Mucosa of descending colon (tissue), 3 donors: ENCODE measurements at places on chromosomes 5 and 9.

DNA sequence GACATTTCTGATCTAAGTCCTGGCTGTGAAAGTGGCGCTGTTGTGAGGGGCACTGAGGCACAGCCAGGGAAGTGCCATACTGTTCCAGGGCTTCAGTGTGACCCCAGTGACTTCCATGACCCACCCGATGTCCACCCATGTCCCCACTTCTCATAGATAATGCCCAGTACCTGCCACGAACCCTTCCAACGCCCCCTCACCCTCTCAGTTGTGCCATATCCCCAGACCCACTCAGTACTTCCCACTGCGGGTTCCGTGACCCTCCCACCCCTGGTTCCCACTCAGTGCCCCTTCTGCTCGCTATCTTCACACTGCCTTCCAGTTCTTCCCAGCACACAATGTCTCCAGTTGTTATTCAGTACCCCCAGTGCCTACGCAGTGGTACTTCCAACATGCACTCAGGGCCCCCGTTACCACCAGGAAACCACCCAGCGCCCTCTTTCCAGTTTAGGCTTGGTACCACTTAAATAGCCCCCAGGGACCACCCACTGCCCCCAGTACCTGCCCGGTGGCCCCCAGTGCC is 30.7 kb upstream of the PSD2 start:
- DNase-seq = no peak

DNA sequence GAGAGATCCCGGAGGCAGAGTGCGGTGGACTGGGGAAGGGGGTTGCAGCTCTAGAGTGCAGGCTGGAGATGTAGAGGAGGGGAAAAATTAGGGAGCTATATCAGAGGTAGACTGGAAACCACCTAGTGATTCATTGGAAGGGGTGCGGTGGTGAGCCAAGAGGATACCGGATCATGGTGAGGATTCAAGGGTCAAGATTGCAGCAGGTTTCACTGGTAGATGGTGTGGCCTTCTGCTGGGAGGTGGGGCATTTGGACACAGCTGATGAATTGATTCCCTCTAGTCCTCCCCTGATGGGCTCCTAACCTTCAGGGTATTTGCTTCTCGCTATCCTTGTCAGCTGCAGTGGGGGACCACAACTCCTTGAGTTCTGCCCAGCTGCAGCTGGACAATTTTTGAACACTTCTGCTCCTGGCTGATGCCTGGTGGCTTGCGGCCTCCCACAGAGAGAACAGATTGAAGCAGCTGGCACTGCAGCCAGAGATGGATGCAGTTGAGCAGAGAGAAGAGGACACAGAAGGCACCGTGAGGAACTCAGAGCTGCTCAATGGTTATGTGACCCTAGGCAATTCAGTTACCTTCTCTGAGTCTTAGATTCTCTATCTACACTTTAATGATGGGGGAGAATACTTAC is 134.4 kb upstream of the ABCA1 start:
- DNase-seq = no peak

GRCh38 chr5:78806544-78806943 is 158.0 kb upstream of the LHFPL2 start:
- no peak for DNase-seq

- DNase-seq = no peak
These were observed 15.3 kb upstream of the TRPM3 start for GRCh38 chr9:71136696-71137095.

- no peak for DNase-seq
These were observed 32.8 kb upstream of the SEMA4D start for GRCh38 chr9:89530726-89531125.

- no peak for DNase-seq
These were observed 28.1 kb downstream of the TGFBI start for GRCh38 chr5:136056771-136057335.

- DNase-seq = no peak
These were observed 80.6 kb upstream of the IL6ST start for GRCh38 chr5:56075361-56075760.

- DNase-seq = no peak
These were observed 102.8 kb upstream of the CDKN2B start for GRCh38 chr9:22111954-22112247.

- DNase-seq = no peak
These were observed 6.9 kb upstream of the RIC1 start for GRCh38 chr9:5622016-5622415.

DNA sequence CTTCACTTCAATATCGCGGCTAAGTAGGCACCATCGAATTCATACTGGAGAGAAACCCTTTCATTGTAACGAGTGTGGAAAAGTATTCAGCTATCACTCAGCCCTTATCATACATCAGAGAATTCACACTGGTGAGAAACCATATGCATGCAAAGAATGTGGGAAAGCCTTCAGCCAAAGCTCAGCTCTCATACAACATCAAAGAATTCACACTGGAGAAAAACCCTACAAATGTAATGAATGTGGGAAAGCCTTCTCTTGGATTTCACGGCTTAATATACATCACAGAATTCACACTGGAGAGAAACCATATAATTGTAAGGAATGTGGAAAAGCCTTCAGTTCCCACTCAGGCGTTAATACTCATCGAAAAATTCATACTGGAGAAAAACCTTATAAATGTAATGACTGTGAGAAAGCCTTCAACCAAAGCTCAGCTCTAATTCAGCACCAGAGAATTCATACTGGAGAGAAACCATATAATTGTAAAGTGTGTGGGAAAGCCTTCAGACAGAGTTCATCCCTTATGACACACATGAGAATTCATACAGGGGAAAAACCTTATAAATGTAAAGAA is 9.5 kb downstream of the ZNF879 start:
- DNase-seq = no peak

DNA sequence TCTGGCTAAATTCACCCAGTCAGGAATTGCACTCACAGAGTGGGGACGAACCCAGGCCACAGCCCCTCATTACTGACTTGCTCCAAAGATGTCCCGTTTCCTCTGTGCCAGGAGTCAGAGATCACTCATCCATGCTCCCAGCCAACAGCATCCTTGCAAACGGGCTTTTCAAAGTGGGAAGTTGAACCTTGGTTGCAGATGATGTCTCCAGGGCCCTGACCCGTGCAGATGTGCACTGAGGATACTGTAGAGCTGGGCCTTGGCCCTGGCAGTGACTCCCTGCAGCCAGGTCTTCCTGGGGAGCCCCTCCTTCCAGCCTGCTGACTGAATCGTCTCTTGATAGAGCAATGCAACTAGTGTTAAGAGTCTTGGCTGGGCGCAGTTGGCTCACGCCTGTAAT is 22.3 kb downstream of the TCF7 start:
- DNase-seq = peak; percentile 12

- peak; percentile 39 for DNase-seq
These were observed 239.7 kb downstream of the GADD45G start for GRCh38 chr9:89844535-89844934.

- DNase-seq = no peak
These were observed 51.6 kb downstream of the ADAM19 start for GRCh38 chr5:157523976-157524375.

DNA sequence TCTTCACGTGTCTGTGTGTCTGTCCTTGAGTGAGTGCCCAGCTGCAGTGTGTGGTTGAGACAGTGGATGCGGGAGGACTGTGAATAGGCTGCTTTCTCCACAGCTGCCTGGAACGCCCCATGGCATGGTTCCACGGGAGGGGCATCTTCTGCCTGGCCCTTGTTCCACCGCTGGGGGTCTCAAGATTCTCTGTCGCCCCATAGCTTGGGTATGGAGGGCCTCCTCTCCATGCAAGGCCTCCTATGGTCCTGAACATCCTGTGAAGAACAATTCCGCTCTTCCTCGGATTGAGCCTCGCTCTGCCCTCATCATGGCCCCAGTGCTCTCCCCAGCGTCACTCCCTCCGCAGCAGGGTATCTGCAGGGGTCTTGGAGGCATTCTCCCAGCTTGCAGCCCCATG is 36.1 kb downstream of the COL5A1 start:
- no peak for DNase-seq

- no peak for DNase-seq
These were observed 23.9 kb upstream of the MVB12B start for GRCh38 chr9:126302730-126303129.

DNA sequence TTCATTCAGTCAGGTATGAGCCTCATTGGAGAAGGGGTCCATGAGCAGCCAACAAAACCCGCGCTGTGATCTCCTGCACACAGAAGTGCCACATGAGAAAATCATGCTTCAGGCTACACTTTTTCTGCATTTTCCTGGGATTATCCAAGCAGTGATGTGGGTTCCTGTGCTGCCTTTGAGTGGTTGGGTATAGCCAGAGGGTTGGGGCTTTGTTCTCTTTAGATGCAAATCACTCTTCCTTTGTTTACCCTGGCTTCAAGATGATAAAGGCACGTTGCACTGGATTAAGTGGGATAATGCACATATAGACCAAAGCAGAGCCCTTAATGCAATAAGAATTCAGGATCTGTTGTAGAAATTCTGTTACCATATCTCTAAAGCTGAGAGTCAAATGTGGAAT is 18.7 kb downstream of the ECM2 start:
- no peak for DNase-seq

DNA sequence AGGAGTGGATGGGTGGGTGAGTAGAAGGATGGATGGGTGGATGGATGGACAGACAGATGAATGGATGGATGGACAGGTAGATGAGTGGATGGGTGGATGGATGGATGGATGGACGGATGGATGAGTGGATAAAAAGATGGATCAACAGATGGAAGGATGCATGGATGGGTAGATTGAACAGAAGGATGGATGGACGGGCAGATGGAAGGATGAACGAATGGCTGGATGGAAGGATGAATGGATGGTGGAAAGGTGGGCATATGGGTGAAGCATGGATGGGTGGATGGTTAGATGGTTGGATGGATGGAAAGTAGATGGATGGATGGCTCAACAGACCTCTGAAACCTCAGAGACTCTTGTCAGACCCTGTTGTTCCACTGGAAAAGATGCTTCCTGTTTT is 10.1 kb downstream of the FLT4 start:
- no peak for DNase-seq
